ENCODE measurements at places on chromosomes 6 and 20. TPM values are rescaled to one million over a fixed set of nuclear protein-coding genes. Genes with fewer than 3 reads are reported as not detected.
A peak's percentile ranks its signal among the peaks of the same experiment; 100 is the strongest.

Gene DNAAF9
- total RNA-seq: 11.0 TPM

- no peak for DNase-seq
These were observed 117.5 kb downstream of the RIN2 start for GRCh38 chr20:19875376-19876221.

DNA sequence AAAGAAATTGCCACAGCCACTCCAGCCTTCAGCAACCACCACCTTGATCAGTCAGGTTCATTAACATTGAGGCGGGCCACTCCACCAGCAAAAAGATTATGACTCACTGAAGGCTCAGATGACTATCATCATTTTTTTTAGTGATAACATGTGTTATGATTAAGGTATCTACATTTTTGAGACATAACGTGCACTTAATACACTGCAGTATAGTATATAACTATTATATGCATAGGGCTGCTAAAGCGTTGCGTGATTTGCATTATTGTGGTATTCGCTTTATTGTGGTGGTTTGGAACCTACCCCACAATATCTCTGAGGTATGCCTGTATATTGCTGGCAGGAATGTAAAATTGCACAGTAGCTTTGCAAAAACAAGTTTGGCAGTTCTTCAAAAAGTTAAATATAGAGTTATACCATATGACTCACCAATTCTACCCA lies 6.8 kb upstream of the RIPK1 start:
- DNase-seq: no peak

GRCh38 chr6:127880429-127880828 lies 20.4 kb downstream of the THEMIS start:
- DNase-seq: no peak

GRCh38 chr20:39954621-39955020 lies 734.4 kb downstream of the MAFB start:
- DNase-seq: no peak

- DNase-seq: peak; percentile 37
These were observed 2.9 kb downstream of the LAMA5 start for GRCh38 chr20:62363920-62364851.
